ENCODE measurements at places on chromosomes 1 and 21.

GRCh38 chr1:223466151-223466550, 72.9 kb downstream of the CCDC185 start:
- peak; percentile 81 for DNase-seq
- H3K4me3 ChIP-seq = no peak overlapping the region
- H3K27ac ChIP-seq = no peak overlapping the region
- no peaks in the 10 kb centered on the region for H3K27me3 ChIP-seq
- H3K4me1 ChIP-seq = no peaks in the 10 kb centered on the region

GRCh38 chr1:225447650-225448089, 19.8 kb upstream of the LBR start:
- DNase-seq = no peak
- H3K36me3 ChIP-seq = no peaks in the 10 kb centered on the region
- peak overlapping the region; percentile 58 for H3K27ac ChIP-seq

GRCh38 chr1:18546026-18546425, 65.3 kb downstream of the KLHDC7A start:
- no peaks in the 10 kb centered on the region for H3K27me3 ChIP-seq
- peaks cover 5% of the 10 kb centered on the region for H3K4me1 ChIP-seq
- no peak overlapping the region for H3K4me3 ChIP-seq
- H3K27ac ChIP-seq = no peak overlapping the region
- no peak for DNase-seq

- H3K36me3 ChIP-seq = peaks cover 34% of the 10 kb centered on the region
- no peaks in the 10 kb centered on the region for H3K27me3 ChIP-seq
- no peak overlapping the region for H3K4me3 ChIP-seq
- peaks cover 29% of the 10 kb centered on the region for H3K4me1 ChIP-seq
- DNase-seq = no peak
Measured at GRCh38 chr1:225853441-225853840, 28.7 kb downstream of the TMEM63A start.
